ENCODE measurements at places on chromosomes 13 and 19.
A peak's percentile ranks its signal among the peaks of the same experiment; 100 is the strongest.

GRCh38 chr13:40189898-40190630, 476.4 kb downstream of the FOXO1 start:
- DNase-seq: no peak

GRCh38 chr13:85108356-85108755, 690.9 kb downstream of the SLITRK6 start:
- no peak for DNase-seq

GRCh38 chr13:112852392-112852791, 116.6 kb upstream of the MCF2L start:
- no peak for DNase-seq

DNA sequence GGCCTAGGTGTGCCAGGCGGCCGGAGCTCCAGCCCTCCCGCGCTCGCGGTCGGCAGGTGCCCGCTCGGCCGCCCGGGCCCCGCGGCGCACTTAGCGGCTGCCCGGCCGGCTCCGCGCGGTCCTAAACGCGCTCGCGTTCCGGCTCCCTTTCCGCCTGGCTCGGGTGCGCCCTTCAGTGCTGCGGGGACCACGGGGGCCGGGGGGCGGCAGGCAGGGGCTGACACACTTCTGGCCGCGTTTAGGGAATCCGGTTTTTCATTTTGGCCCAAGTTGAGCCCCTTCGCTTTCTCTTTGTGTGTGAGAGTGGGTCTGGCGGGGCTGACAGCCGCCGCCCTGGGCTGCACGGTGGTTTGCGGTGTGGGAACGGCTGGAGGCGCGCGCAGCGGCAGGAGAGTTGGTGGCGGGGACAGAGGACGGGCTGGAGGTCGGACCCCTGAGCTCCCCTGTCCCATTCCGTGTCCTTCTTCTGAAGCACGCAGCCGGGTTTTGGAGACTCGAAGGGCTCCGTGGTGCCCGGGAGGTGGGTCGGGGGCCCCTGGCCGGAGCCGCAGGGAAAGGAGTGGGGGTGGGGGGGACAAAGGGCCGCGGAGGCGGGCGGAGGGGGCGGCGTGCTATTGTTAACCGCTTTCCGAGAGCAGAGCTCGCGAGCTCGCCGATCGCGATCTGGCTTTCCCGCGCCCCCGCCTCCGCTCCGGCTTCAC, 3.1 kb downstream of the FGF9 start:
- DNase-seq: peak; percentile 47

DNA sequence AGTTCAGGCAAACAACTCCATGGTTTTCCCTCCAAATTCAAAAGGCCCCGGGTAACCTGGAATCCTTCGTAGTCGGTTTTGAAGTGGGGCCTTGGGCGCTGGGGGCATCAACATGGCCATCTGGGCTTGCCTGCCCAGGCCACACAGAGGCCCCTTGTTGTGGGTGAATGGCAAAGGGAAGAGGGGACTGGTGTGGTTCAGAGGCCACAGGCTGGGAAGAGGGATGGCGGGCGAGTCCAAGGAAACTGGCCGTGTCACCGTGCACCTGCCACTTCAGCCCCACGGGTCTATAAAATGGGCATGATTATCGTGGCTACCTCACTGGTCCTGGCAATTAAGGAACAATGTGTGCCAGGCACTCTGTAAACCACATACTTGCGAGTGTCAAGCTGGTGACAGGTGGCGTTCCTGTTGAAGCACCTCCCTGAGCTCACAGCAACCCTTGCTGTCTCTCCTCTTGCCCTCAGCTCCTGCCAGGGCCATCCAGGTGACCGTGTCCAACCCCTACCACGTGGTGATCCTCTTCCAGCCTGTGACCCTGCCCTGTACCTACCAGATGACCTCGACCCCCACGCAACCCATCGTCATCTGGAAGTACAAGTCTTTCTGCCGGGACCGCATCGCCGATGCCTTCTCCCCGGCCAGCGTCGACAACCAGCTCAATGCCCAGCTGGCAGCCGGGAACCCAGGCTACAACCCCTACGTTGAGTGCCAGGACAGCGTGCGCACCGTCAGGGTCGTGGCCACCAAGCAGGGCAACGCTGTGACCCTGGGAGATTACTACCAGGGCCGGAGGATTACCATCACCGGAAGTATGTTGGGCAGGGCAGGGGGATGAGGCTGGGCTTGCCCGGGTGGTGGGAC, 1.3 kb downstream of the LSR start:
- no peak for DNase-seq

DNA sequence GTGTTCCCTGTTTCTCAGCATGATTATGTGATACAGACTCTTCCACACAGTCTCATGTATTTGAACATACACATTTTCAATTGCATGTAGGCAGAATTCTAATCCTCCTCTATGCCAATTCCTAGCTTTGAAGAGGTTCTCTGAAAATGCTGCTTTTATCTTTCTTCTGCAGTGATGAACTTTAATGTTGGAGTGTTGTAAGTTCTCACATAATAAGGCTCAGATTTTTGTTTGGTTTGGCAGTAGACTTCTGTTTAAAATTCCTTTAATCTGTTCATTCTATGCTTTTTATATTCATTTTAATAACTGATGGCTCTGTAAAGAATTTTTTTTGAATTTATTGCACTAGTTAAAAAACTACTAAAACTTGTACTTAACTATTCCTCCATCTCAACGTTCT, 225.8 kb downstream of the GGACT start:
- no peak for DNase-seq

- DNase-seq: no peak
Observed at GRCh38 chr13:45332831-45333219, 8.2 kb downstream of the TPT1 start.

GRCh38 chr13:37109051-37109678, 3.7 kb upstream of the CSNK1A1L start:
- no peak for DNase-seq

- no peak for DNase-seq
Observed at GRCh38 chr13:92315265-92315664, 911.3 kb upstream of the GPC6 start.

DNA sequence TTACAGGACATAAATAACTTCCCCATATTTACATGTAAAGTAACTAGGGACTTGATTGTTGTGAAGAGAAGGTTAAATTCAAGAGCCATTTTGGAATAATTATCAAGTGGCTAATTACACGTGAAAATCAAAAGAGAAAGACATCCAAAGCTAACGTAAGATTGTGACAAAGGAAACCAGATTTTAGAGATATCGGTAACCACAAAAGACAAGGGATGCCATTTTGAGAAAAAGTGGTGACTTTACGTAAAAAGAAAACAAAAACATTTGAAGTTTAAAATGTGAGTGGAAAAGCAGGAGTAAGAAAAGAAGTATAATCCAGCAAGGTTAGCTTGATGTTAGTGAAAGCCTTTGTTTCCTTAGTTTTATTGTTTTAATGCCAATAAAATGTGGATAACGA, 10.9 kb upstream of the VWA8 start:
- no peak for DNase-seq

GRCh38 chr13:104577071-104577815, 1511.0 kb upstream of the SLC10A2 start:
- no peak for DNase-seq

GRCh38 chr13:60765700-60766411, 368.8 kb downstream of the TDRD3 start:
- DNase-seq: no peak

- DNase-seq: no peak
Observed at GRCh38 chr13:48908381-48909055, 67.2 kb upstream of the FNDC3A start.

GRCh38 chr19:29768166-29768565, 43.6 kb upstream of the CCNE1 start:
- DNase-seq: no peak

GRCh38 chr13:102914339-102914930, 68.6 kb downstream of the ERCC5 start:
- DNase-seq: no peak

DNA sequence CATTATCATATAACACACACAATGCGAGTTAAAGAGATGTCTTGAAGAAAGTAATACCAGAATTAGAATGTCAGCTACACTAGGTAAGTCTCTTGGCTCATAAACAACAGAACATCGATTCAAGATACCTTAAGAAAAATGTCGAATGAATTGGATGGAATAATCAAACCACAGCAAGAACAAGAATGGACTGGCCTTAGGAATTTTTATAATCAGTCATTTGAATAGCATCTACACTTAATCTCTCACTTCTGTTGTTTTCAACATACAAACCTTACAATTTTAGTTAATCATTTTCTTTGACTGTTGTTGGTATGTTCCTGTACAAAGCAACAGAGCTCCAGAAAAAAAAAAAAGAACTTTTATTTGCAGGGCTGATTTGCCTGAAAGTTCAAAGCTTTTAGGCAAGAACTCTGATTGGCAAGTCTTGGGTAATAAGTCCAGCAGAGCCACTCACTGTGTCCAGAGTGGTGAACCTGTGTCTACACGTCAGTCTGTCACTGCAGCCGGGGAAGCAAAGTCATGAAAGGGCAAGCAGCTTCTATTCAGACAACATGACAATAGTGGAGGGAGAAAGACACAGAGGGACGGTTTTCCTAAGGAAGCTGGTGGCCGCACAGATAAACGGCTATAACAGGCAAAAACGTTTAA, 1026.1 kb upstream of the MIR17HG start:
- DNase-seq: no peak

DNA sequence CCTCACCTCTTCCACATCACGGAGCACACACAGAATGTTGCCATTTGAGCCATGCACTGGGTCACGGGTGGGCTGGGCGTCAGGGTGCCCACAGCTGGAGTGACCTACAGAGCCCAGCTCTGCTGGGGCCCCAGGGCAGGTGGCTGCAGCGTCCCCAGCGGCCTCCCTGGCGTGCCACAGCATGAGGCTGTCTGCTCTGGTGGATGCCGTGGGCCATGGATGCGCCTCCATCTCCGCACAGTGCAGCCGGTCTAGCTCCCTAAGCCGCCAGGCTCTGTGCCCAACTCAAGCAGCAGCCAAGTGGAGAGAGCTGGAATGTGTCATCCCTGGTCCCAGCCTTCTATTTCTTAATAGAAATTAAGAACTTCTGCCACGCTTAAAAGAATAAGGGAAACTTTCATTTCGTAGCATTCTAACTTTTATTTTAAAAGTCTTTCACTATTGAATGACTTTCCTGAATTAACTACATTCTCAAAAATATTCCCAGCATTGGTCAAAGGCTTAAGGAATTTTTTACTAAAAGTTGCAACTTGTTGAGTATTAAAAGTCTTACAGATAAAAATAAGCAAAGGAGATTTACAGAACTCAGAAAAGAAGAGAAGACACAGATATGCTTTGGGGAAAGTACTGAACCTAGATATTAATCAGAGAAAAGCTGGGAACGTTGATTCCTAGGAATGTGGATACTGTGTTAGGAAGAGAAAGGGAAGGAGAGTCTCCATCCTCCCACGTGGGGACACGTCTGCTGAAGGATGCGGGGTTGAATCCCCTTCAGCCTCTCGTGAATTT, 59.3 kb downstream of the ATP11A start:
- DNase-seq: no peak

DNA sequence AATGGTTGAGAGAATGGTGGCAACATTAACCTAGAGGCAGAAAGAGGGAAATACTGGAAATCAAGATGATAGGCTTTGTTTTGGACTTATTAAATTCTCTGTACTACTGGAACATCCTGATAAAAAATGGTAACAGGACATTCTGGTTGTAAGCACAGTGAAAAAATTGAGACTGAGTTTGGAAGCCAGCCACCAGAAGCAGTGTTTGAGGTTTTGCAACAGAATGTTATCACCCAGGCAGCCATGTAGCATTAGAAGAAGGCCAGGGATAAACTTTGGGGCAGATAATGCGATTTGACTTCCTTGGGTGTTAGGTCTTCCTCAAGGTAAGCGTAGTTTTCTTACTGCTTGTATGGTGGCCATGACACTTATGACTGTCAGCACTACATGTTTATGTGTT, 307.4 kb downstream of the ATP8A2 start:
- no peak for DNase-seq

DNA sequence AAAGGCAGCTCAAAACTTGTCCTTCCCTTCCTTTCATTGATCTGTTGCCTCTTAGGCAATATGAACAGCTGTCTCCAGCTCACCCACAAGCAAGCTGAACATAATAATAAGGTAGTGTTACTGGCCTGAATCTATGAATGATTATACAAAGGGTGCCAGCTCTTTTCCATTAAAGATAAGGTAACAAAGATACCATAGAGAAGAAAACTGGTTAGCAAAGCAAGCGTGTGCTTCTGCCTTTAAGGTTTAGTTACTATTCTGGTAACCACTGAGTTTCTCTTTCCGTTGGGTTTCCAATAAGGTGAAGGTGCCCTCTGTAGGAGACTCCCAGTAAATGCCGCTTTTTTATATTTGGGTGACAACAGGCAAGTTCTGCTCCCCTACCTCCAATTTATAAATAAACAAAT, 12.1 kb upstream of the DACH1 start:
- DNase-seq: no peak
